ENCODE measurements at places on chromosomes 5 and 9.

GRCh38 chr5:1270933-1271914 is 23.6 kb downstream of the TERT start:
- no peak for DNase-seq

- no peak for DNase-seq
Observed at GRCh38 chr9:136230365-136230764, 15.2 kb downstream of the QSOX2 start.

DNA sequence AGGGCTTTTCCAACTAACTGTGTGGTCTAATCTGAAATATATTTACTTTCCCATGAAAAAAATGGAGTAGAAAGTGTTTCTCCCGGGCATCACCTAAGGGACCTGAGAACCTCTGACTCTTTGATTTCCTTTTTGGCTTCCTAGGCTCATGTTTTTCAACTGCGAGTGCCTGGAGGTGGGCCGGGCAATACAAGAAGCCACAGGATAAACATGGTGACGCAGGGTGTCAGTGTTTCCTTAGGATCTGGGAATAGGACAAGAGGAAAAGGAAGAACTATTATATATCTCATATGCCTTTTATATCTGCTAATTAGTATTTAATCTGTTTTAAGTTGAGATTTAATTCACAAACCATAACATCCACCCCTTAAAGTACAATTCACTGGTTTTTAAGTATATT is 11.4 kb upstream of the LECT2 start:
- no peak for DNase-seq

DNA sequence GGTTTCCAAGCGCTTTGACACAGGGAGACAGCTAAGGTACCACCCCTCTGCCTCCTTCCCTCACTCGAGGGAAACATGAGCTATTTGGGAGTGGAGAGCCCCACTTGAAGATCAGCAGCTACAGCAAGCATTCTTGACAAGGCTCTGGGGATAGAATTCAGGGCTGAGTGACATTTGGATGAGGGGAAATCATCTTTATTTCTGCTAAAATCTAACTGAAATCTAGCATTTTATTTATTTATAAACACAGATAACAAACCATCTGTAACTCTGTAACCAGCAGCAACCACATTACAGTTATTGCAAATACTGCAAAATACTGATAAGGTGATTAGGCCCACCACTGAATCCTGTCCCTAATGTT is 22.4 kb downstream of the RNF130 start:
- DNase-seq, result no peak

DNA sequence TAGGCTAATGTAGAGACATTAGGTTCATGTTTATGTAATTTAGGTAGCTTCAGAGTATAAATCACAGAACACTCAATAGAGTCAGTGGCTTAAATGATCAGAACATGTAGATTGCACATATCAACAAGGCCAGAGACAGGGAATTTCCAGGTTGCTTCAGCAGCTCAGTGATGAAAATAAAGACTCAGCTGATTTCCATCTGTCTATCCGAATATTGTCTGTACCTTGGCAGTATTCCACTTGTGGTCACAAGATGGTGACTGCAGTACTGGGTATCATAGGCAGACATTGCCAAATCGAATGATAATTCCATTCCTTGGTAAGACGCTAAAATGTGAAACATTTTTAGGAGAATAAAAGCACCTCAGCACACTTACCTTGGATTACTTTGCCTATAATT is 702.2 kb downstream of the MAT2B start:
- DNase-seq, result no peak

GRCh38 chr5:138459311-138459933 is 5.9 kb upstream of the EGR1 start:
- DNase-seq, result peak; percentile 82

DNA sequence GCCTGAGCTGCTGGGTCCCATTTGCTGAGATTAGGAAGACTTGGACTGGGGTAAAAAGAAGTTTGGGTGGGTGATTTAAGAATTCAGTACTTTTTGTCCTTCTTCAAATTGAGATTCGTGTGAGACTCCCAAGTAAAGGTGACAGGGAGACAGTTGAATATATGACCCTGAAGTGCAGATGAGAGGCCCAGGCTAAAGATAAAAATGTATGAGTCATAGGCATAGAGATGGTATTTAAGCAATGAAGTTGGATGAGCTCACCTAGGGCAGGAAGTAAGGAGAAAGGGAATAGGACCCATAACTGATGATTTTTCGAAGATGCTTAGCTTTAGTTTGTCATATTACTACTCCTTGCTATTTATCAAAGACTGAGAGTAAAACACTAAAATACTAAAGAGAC is 255.9 kb upstream of the ADRA1B start:
- DNase-seq, result no peak

DNA sequence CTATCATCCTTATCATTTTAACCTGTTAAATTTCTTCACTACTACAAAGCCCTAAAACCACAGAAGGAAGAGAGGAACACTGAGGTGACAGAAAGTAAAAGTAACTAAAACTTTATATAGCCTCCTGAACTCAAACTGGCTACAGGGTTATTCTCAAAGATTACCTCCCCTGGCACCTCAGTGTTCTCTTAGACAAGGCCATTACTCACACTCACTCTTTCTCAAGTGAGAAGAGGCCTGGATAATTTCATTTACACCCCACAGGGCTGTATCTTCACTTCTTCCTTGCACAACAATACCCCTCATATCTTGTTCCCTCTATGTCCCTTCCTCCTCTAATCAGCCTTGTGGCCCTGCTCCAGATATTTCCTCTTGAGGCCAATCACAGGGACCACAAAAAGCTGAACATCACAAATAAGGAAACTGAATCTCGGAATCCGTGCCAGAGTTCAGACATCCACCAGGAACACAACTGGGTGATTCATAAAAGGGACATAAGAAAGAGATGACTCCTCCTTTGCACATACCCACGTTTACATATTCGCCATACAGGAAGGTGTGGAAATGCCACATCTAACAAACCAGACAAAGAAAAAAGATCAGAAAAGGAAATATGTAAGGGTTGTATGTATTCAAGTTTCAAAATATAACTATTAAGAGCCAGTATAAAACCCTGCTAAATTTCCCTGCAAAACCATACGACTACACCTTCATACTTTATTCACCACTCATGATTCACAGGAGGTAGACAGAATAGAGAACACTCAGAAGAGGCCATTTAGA is 1.7 kb upstream of the KLHL3 start:
- no peak for DNase-seq

All from activated CD8-positive, alpha-beta memory T cell treated with anti-CD3 and anti-CD28 coated beads for 48 hours (primary cell).